ENCODE measurements at places on chromosomes 6 and 20.
A peak's percentile ranks its signal among the peaks of the same experiment; 100 is the strongest.

GRCh38 chr6:130159956-130160355, 62.8 kb downstream of the SAMD3 start:
- DNase-seq, result no peak

DNA sequence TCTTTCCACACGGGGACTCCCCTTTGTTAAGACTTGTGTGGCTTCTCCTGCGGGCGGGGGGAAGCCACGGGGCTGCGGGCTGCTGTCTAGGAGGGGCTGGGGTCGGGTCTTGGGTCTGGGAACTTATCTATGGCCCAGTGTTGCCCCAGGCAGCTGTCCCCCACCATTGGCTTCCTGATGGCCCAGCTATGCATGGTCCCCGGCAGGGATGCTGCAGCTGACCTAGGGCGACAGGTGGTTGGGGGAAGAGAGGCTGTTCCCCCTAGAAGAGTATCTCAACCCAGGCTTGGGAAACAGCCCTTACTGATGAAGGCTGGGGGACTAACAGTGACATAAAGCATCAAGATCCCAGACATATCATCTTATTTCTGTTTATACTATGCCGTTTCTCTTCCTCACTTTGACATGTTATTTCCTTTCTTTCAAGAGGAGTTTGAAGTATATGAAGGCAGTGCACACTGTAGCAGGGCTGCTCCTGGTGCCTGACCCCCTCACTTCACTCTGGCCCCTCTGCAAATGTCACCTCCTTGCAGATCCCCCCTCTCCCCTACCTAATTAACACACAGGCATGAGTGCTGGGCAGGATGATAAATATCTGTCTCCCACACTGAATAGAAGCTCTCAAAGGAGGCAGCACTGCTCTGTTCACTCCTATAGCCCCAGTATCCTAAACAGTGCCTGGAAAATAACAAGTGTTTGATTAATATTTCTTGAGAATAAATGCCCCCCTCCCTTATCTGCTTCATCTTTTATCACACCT, 87.0 kb downstream of the HIVEP2 start:
- no peak for DNase-seq

DNA sequence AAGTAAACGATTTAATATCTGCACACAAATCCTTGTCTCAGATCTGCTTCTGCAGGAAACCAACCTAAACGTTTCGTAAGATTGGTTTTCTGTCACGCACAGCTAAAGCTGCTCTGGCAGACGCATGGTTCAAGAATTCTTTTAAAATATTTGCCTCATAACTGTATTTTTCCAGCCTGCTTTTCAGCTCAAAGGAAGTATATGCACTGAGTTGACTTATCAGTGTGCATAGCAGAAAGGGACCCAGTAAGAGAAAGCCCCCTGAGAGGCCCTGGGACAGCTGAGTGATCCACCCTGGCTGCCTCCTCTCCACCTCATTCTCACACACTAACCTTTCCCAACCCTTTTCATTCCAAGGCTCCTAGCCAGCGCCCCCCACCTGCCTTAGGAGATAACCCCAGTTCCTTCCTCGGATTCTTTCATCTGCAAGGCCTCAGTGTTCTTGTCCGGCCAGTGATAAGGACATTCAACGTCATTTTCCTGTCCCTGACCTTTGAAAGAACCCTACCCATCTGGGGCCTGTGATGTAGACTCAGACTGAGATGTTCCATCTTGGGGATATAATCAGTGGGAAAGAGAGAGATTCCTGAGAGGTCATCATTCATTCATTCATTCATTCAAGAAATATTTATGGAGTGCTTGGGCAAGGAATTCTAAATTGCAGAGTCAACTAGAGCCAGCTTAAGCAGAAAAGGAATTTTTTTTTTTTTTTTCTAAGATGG, 22.4 kb upstream of the SLC9A8 start:
- peak; percentile 72 for DNase-seq

GRCh38 chr20:25042531-25043498, 15.1 kb downstream of the ACSS1 start:
- DNase-seq, result no peak

DNA sequence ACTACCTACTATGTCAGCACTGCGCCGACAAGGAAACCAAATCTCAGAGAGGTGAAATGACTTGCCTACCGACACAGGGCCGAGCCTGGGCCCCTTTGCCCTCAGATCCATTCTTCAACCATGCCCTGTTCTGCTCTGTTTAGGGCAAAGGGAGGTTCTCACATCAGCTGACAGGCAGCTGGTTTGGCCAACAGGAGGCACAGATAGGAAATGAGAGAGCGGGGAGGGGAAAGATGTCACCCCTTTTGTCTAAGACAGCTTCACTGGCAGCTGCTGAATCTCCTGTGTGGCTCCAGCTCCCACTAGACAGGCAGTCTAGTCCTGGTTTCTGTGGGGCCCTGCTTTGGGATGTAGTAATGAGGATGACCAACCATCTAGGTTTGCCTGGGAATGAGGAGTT, 158.7 kb downstream of the TMEM200A start:
- no peak for DNase-seq

- DNase-seq, result peak; percentile 20
These were observed 963.5 kb upstream of the SLC35B3 start for GRCh38 chr6:9398767-9399373.

- DNase-seq, result no peak
These were observed 4.5 kb upstream of the MYT1 start for GRCh38 chr20:64159711-64160110.

DNA sequence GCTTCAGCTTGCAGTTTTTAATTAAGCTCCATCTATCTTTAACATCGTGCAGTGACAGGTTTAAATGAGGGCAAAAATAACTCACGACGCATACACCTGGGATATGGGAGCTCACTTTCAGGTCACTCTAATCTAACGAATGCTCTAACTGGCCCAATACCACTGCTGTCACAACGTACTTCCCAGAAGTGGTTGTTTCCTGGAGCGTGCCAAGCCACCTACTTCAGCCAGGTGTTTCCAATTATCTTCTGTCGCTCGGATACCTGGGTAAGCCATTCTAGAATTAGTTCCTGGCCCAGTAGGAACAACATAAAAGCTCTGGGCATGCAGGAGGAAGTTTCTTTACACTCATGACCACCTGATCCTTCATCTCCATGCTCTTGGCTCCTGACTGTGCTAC, 147.4 kb downstream of the FOXC1 start:
- no peak for DNase-seq

- no peak for DNase-seq
These were observed 254.7 kb downstream of the NFATC2 start for GRCh38 chr20:51287628-51288413.

DNA sequence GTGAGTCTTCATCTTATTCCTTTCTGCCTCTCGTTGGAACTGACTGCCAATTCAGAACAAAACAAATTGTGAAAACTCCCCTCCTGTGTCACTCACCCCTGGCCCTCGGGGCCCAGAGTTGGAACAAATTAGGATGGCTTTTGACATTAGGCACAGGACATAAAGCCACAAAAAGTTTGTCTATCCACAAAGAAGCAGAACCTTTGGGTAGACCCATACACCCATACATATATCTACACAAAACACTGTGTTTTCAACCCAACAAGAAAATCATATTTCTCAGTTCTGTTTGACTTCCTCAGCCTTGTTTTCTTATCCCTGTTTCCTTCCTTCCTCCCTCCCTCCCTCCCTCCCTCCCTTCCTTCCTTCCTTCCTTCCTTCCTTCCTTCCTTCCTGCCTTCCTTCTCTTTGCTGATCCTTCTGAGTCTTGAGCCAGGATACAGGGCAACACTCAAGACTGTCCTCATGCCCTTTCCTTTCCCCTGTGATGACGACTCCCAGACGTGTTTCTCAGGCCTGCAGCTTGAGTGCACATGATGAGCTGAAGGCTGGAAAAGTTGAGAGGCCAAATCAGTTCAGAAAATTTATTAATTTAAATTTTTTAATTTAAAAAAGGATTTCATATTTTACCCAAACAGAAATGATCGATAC, 41.7 kb upstream of the NKX2-2 start:
- no peak for DNase-seq

DNA sequence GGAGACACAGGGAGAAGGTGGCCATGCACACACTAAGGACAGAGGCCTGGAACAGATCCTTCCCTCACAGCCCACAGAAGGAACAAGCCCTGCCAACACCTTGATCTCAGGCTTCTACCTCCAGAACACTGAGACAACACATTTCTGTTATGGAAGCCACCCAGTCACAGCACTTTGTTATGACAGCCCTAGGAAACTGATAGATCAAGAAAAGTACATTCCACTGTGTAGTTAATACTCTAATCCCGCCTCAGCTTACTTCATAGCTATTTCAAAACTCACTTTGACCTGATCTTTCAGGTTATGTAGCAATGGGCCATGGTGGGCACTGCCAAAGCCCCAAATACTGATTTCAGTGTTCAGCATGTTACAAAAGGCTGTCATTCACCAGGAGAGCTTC, 66.8 kb downstream of the CD24 start:
- DNase-seq, result no peak

GRCh38 chr6:4665489-4666417, 110.5 kb upstream of the CDYL start:
- peak; percentile 32 for DNase-seq

DNA sequence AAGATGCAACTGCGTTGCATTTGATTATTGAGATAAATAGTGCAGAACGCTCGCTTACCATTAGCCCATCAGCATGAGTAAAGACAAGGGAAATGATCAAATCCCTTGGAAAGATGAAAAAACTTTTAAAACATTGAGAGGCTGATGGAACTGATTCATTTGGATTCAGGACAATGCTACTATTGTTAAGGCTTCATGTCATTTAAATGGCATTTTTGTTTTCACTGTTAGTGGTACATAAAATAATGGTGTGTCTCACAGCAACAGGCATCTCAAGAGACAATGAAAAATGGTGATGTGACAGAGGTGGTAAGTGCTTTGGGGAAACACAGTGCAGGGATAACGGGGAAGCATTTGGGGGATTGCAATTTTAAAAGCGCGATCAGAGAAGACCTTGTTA, 159.7 kb upstream of the KCNG1 start:
- DNase-seq, result no peak

- no peak for DNase-seq
These were observed 467.4 kb upstream of the CITED2 start for GRCh38 chr6:139841794-139842215.

- peak; percentile 46 for DNase-seq
These were observed 46.9 kb upstream of the ADGRF4 start for GRCh38 chr6:47651505-47651944.

- DNase-seq, result no peak
These were observed 148.2 kb downstream of the PREX1 start for GRCh38 chr20:48679599-48679998.

DNA sequence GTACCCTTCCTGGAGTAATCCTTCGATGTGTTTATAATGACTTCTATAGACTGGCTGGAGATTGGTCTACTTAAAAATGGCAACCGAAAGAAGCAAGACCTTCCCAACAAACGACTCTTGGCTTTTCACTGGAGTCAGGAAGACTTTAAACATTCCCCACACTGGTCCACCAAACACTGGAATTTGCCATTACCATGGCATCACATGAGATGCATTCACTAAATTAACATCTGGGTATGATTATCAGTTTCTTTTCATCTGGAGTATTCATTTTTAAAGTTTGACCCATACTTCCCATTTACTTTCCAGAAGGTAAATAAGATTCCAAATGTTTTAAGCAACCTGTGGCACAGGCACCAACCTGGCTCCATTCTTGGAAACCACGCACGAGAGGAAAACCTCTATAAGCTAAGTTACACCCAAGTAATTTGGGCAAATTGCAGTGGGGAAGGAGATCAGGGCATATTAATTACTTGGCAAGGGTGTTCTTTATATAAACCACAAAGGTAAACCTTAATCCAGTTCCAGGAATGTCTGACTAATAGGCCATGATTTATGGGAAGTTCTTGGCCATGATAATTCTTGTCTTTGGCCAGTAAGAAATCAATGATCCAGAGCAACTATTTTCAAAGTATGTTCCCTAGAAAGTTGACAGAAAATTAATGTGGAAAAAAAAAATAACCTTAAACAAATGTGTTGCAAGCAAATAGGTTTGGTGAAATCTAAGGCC, 190.0 kb upstream of the COL21A1 start:
- peak; percentile 11 for DNase-seq

- no peak for DNase-seq
These were observed 7.6 kb downstream of the PLCB4 start for GRCh38 chr20:9076440-9076839.

DNA sequence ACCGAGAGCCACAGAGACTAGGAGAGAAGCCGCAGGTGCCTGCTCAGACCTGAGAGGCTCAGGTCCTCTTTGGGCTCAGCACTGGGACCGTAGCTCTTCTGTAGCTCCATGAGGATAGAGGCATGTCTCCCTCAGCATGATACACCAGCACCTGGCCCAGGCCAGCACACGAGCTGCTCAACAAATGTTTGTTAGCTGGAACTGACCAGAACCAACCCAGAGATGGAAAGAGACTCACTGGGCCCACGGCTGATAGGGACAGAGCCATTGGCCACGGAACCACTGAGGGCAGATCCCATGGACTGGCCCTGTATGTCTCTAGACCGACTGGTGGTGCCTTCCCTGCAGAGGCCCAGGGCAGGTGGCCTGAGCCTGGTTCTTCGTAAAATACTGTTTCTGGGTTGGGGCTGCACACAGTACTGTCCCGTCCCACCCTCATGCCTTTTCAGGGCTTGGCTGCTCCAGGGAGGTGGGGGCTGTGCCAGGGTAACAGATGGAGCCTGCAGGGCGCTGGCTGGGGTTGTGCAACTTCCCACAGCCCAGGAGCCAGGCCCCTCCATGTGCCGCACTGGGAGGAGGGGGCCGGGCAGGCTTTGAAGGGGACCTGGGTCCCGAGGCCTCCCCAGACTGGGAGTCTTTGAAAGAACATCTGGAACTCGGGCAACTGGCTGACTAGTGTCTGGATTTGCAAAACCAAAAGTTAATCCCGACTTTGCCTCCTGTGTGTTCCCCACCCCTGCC, 5.2 kb downstream of the C20orf204 start:
- DNase-seq, result no peak

DNA sequence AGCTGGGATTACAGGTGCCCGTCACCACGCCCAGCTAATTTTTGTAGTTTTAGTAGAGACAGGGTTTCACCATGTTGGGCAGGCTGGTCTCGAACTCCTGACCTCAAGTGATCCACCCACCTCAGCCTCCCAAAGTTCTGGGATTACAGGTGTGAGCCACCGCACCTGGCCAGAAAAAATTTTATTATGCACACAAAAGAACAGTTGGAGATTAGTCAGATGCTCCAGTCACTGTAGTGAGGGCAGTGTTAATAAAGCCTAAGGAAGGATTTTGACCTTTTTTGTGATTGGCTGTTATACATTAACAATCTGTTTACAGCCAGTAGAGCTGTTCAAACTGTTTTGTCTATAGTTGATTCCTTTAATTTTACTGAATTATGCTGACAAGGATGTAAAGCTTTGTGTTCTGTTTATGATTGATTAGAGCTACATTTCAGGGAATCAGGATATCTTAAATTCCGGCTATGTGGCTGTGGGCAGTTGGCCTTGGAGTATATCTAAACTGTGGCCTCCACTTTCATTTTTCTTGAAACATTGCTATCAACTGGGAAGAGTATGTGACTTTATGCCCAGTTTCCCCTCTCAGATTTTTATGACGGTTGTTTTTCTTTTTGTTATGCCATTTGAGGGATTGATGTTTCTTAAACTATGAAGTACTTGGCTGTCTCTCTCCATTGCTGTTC, 9.9 kb downstream of the ZSWIM3 start:
- no peak for DNase-seq
